ENCODE measurements at places on chromosomes 2 and 18.

- DNase-seq, result no peak
Measured at GRCh38 chr2:106061611-106062349, 132.3 kb downstream of the UXS1 start.

GRCh38 chr2:18426174-18426573 lies 134.3 kb downstream of the RDH14 start:
- DNase-seq, result no peak

DNA sequence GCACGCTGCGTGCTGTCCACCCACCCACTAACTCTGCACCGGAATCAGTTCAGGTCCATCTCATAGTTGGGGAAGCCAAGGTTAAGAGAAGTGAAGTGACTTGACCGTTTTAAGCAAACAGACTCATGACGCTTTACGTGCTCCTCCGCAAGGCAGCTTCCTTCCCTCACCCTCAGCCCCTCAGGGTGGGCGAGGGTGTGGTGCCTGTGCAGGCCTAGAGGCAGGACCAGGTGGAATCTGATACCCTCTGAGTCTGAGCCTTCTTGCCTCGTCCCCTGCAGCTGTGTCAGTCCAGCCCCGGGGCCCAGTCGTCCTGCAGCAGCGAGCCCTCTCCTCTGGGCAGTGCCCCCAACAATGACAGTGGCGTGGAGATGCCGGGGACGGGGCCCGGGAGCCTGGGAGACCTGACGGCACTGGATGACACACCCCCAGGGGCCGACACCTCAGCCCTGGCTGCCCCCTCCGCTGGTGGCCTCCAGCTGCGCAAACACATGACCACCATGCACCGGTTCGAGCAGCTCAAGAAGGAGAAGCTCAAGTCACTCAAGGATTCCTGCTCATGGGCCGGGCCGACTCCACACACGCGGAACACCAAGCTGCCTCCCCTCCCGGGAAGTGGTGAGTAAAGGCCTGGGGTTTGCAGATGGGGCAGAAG lies 250.5 kb downstream of the GLI2 start:
- no peak for DNase-seq

- no peak for DNase-seq
Measured at GRCh38 chr18:77071711-77072292, 60.8 kb downstream of the MBP start.

GRCh38 chr2:174903264-174903556 lies 102.0 kb downstream of the CHN1 start:
- DNase-seq, result no peak

DNA sequence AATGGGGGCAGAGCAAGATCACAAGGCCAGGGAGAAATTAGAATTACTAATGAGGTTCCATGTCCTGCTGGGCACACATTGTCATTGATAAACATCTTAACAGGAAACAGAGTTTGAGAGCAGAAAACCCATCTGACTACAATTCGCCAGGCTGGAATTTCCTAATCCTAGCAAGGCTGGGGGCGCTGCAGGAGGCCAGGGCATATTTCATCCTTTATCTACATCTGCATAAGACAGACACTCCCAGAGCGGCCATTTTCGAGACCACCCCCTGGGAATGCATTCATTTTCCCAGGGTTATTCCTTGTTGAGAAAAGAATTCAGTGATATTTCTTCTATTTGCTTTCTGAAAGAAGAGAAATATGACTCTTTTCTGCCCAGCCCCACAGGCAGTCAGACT lies 152.7 kb downstream of the SUCLG1 start:
- no peak for DNase-seq

DNA sequence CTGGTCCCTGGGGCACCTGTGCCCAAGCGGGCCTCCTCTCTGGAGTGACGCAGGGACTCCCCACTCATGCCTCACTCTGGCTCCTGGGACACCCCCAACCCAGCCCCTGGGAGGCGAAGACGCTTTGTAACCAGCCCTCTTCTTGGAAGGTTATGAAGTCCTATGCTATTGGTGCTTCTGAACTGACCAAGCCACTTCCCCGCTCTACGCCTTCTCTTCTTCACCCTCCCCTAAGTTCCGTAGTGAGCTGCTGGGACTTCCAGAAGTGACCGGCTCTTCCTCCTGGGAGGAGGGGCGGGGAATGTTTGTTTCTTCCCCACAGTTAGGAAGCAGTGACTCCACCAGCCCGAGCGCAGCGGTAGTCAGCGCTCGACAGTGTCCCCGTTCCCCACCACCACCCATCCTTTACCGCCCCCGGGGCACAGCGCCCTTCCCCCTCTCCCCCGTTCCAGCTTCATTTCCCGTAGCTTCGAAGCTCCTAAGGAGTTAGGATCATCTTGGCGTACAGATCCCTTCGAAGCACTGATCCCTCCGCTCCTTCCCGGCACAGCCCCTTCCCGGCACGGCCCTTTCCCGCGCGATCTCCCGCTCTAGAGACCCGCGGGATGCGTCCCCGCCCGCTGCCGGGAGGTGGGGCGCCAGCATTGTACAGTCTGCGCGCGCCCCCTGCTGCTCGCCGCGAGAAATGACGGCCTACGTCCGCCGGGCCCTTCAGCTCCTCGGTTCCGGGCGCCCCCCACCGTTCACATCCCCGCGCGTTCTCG lies 25.3 kb upstream of the NOTO start:
- peak; percentile 86 for DNase-seq

- no peak for DNase-seq
Measured at GRCh38 chr18:50753311-50753710, 66.5 kb downstream of the MRO start.

DNA sequence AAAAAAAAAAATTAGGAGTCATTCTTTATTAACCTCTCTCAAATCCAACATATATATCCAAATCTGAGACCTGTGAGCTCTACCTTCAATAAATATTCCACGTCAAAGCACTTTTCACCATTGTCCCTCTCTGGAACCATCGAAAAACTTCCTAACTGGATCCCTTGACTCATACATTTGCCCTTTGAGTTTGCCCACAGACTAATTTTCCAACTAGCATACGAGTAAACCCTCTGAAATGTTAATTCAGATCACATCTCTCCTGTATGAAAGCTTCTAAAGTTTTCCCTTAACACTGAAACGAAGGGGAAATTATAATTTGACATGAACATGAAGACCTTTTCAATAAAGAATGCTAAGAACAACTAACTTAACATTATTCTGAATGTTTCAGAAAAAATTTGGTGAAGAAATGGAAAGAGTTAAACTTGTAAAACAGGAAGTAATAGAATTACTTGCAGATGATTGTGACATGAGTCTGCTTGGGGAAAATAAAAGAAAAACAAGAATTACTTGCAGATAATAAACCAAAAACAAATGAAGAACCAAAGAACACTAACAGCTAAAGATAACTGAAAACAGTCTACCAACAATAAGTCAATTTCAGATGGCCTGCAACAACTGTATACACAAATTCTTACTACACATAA lies 110.6 kb downstream of the C2orf74 start:
- DNase-seq, result no peak

- DNase-seq, result no peak
Measured at GRCh38 chr18:62881509-62882016, 166.2 kb downstream of the PHLPP1 start.

DNA sequence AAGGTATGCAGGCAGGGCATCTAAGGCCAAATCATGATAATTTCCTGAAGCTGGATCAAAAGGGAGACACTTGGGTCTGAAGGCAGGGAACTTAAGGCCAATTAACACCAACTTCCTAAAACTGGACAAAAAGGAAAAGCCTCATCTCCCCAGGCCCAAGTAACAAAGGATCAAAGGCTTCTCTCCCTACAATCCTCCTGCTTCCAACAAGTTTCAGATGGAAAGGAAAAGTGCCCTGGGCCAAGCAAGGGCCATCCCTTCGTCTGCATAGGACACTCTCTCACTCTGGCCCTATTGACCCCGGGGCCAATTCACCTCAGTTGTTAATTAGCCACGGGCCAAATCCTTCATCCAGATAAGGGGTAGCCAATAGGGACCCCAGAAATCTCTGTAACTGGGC lies 1335.8 kb upstream of the CDH2 start:
- DNase-seq, result no peak

- no peak for DNase-seq
Measured at GRCh38 chr2:235951493-235951892, 216.7 kb downstream of the GBX2 start.

DNA sequence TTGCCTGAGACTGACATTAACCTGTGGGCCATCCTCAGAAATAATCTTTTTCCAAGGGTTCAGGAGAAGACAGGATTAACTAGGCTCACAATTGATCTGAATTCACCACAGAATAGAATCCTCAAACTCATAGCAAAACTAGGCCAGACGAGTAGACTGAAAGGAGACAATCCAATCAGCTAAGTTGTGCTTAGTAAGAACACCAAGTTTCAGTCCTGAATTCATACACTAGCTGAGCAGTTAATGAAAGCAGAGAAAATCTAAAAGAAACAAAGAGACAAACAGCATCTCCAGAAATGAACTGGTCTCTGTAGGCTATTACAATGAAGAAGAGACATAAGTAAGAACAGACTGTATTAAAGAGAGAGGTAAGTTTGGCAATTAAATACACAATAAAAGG lies 89.5 kb downstream of the GORASP2 start:
- DNase-seq, result no peak

GRCh38 chr18:47882641-47883040 lies 47.8 kb downstream of the SMAD2 start:
- DNase-seq, result no peak

DNA sequence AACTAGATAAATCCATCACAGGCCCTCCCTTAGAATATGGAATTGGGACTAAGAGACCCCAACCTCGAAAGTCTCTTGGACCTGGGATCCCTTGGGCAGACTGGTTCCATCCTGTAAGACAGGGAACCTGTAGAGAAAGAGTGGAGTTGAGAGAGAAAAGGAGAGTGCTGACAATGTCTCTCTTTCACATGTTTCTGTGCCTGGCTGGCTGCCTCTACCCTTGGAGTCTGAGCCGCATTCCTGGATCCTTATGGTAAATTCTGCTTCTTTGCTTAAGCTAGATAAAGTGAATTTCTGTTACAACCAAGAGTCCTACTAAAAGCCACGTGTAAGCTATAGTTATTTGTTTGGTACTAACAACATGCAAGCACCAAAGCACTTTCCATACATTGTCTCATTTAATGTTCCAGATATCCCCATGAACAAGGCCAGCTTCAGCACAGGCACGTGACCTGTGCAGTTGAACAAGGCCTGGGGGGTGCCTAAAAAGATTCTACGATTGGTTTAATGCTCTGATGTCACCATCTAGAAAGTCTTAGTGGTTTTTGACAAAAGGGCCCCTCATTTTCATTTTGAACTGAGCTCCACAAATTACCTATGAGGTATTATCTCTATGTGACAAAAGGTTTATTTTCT lies 2.1 kb upstream of the PUM2 start:
- DNase-seq, result no peak

- no peak for DNase-seq
Measured at GRCh38 chr2:98757904-98758421, 27.0 kb upstream of the MGAT4A start.

DNA sequence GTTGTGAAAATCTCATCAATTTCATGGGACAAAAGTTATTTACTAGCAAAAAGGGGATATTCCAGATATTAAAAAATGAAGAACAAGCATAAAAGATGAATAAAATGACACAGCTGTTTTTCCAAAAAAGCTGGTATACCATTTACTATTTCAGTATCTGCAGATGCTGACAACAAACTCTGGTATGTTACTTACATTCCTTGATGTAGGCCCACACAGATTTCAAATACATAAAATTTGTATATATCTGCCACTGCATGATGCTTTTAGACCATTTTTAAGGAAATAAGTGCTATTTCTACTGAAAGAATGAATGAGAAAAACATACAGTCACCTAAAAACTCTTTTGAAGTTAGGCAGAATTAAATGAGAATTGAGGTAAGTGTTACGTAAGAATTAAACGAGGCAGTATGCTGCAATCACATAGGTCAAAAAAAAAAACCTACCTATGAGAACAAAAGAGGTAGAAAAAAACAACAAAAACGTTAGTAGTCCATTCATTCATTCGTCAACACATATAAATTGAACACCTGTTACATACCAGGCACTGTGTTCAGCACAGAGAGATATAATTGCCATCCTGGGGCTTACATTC lies 32.5 kb downstream of the ARL5A start:
- no peak for DNase-seq

DNA sequence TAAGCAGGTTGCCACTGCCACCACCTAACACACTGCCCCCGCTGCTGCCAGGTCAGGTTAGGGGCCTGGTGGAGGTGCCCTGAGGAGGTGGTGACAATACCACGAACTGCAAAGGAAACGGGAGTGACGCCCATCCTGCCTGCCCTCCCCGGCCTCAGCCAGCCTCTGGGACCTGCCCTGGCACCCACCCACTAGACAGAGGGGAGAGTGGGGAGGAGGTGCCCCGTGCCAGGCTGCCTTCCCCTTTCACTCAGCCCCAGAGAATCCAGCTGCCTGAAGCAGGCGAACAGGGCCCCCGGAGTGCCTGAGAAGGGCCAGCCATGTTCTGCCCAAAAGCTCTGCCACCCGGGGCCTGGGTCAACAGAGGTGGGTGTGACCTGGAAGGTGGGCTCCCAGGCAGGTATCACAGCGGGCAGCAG lies 44.5 kb upstream of the FOSL2 start:
- no peak for DNase-seq

DNA sequence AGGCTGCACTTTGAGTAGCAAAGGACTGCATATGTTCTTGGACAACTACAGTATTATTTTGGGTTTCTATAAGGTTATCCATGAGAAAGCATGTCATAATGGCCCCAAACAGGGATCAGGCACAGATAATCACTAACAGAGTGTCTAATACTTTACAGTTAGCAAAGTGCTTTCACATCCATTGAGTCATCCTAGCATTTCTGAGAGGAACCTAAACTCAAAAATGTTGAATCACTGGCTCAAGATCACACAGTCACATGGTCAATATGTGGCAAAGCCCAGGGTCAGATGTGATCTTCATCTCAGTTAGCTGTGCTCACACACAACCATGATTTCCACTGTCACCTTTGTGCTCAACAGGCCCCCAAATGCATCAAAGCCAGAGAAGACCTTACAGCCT lies 156.1 kb upstream of the VRK2 start:
- no peak for DNase-seq

DNA sequence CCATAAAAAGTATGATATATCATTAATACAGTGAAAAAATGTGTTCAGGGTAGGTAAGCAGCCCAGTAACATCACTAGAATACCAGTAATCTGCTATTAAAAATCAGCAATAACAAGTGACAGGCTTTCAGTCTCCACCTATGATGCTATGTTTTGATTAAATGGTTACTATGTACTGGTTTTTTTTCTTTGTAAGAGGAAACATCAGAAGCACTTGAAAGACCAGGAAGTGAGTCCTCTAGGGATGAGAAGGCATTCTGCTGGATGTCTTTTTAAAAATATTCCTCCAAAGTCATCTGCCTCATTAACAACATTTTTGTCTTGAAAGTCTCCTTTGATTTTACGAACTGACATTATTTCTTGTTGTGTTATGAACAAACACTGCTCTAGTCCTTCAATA lies 136.0 kb upstream of the FAM98A start:
- no peak for DNase-seq

GRCh38 chr2:109272461-109272860 lies 143.5 kb downstream of the SH3RF3 start:
- DNase-seq, result no peak

GRCh38 chr2:75787532-75788132 lies 76.9 kb upstream of the GCFC2 start:
- no peak for DNase-seq
